Cerebellum (tissue), 4 donors: ENCODE measurements at places on chromosomes 4 and X. TPM values are rescaled to one million over a fixed set of nuclear protein-coding genes. Genes with fewer than 3 reads are reported as not detected.

Gene GSX2
- total RNA-seq: not detected

Gene SOX3
- total RNA-seq: 1.5 TPM

DNA sequence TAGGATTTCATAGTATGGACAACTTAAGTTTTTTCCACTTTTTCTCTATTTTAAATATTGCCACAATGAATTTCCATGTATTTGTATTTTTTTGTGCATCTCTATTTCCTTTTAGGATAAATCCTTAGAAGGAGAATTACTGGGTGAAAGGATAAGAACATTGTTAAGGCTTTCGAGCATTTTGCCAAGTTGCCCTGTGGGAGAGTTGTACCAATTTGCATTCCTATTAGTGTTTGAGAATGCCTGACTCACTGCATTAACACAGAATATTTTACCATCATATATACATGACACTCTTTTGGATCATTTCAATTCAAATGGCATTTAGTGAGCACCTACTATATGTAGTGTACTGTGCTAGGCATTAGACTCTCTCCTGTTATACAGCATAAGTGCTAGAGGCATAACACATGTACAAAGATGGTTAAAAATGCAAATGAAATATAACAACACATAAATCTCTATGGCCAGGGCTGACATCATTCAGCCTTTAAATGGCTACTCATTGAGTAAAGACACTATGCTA, 57.0 kb downstream of the PLAC1 start:
- no peak for DNase-seq

Gene ATP1B4
- not detected for total RNA-seq

Gene FAM47E
- total RNA-seq: 7.3 TPM

Gene EPHA5
- 93.4 TPM for total RNA-seq

- DNase-seq: no peak
Measured at GRCh38 chr4:176409627-176410026, 89.9 kb downstream of the SPCS3 start.

- no peak for DNase-seq
Measured at GRCh38 chrX:77694491-77694890, 91.5 kb downstream of the ATRX start.

Gene TRIML2
- total RNA-seq: not detected

- DNase-seq: no peak
Measured at GRCh38 chr4:186787536-186787935, 63.9 kb upstream of the FAT1 start.

Gene HPSE
- 1.7 TPM for total RNA-seq

Gene TMPRSS11D
- total RNA-seq: not detected

DNA sequence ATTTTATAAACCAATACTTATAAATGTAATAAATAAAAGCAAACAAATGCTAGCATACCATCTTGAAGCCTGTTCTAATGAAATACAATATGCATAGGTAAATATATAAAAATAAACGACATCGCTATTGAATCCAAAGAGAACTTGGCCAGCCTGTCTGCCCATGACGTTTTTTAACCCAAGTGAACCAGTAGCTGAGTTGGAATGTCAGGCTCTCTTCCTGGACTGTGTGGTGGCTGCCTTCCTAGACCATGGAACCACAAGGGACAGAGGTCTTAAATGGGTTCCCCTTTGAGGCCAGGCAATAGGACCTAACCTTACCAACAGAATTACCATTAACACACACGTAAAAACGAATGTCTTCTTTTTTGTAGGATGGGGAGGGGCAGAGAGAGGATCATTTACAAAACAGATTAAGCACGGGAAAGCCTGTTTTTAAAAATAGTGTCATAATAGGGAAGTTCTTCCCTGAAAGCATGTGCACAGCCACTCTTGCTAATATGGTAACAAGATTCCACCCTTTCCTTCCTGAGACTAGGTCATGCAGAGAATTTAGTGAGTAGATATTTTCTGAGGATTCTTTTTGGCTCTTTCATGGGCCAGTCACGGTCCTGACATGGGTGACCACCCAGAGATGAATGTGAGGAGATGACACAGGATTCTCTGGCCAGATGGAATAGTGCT, 69.4 kb upstream of the ACSL1 start:
- DNase-seq: no peak

Gene ATP10D
- total RNA-seq: 19.4 TPM

DNA sequence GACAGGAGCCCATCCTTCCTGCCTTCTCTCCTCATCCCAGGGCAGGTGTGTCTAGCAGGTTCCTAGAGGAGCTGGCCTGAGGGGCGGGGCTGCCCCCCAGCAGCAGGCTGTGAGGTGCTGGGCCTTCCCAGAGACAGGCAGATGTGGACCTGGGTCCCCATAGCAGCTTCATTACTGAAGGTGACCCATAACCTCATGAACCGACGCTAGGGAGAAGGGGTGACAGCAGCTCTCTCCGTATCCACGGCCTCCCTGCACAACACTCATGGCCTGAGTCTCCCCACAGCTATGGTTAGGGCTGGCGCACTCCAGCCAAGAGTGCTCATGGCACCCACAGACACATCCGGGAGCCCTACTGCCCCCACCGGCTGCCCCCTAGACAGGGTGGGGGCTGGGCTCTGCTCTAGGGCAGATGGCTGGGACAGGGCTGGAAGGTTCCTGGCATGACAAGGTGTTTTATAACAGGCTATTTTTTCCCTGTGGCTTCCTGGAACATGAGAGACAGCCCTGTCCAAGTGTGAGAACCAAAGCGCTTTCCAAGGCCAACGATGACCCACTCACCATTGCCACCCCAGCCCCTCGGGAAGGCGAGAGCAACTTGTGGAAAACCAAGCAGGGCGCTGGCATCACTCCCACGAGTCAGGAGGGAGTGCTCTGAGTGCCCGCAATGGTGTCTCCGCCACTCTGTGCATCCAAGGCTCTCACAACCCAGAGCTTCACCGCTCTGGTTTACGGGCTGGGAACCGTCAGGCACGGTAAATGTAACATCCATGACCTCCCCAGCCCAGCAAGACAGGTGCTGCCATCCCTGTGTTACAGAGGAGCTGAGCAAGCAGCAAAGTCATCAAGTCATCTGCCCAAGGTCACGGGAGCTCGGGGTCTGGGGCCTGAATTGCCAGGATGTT, 59.8 kb downstream of the ACOX3 start:
- peak; percentile 17 for DNase-seq

Gene CTAG1A
- not detected for total RNA-seq

GRCh38 chr4:112361181-112361791, 64.1 kb downstream of the ALPK1 start:
- no peak for DNase-seq

GRCh38 chrX:108001218-108001814, 19.1 kb upstream of the TEX13B start:
- no peak for DNase-seq

Gene GDPD2
- total RNA-seq: 7.7 TPM

- DNase-seq: no peak
Measured at GRCh38 chrX:12080265-12080664, 58.0 kb upstream of the FRMPD4 start.

DNA sequence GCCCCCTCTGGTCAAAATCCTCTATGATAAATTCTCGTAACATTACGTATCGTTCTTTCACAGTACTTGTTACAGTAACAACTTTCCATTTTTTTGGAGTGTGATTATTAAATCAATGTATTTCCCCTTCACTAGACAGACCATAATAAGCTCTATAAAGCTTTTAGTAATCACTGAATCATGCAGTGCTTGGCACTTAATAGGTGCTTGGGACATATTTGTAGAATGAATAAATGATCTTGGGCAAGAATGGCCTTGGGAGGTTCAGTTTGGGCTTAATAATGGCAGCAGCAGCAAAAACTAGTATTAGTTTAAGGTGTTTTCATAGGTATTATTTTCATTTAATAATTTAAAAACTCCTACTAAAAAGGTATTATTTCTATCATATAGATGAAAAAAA, 33.4 kb upstream of the SFRP2 start:
- DNase-seq: no peak

- DNase-seq: no peak
Measured at GRCh38 chr4:1285151-1285789, 4.4 kb upstream of the MAEA start.

Gene AKAP14
- total RNA-seq: 2.4 TPM

DNA sequence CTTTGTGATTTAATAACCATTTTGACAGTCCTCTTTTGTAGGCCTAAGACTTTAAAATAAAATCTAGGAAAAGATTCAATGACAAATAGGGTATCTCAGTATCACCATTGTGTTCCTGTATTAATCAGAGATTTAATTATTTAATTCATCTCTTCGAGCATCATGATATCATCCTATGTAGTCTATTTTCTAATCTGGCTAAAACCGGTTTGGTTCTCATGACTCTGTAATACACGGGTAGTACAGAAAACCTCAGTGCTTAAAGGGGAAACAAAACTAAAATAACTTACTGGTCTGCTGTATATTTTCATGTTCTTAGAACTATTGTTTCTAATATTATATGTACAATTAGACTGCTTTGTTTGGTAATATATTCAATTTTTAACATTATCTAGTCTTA, 23.7 kb upstream of the FBXW7 start:
- no peak for DNase-seq

DNA sequence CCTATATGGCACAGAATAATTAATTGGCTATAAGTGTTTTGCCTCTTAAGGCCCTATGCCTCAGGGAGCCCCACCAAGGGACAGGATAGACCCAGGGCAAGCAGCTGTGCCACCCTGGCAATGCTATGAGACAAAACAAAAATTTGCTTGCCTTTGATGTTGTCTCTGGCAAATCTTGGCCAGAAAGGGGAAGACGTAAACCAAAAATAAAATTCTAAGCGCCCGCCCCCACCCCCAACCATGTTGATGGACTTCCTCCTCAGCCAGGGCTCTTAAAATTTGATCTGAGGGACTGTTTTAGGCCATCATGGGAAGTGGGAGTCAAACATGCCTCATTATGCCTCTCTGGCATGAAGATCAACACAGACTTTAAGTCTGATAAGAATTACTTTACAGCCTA, 130.5 kb upstream of the APOOL start:
- DNase-seq: no peak

DNA sequence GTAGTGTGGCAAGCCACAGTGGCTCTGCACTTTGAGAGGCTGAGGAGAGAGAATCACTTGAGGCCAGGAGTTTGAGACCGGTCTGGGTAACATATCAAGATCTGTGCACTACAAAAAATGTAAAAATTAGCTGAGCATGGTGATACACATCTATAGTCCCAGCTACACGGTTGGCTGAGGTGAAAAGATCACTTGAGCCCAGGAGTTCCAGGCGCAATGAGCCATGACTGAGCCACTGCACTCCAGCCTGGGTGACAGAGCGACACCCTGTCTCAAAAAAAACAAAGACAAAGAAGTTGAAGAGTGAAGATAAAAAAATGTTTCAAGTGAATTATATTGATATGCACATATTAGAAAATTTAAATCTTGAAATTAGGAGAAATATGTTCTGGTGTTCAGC, 46.3 kb downstream of the SULT1B1 start:
- no peak for DNase-seq

- DNase-seq: no peak
Measured at GRCh38 chr4:100823066-100823992, 305.5 kb upstream of the EMCN start.

Gene UNC5C
- total RNA-seq: 114 TPM

Gene RHOH
- 0.18 TPM for total RNA-seq
